ENCODE measurements at places on chromosomes 5 and 9.

GRCh38 chr5:74200560-74200959, 440.0 kb downstream of the ENC1 start:
- no peak for DNase-seq

- no peak for DNase-seq
Measured at GRCh38 chr5:118863345-118863744, 125.0 kb downstream of the DTWD2 start.

- DNase-seq = no peak
Measured at GRCh38 chr5:164181604-164182003, 676.2 kb downstream of the MAT2B start.

DNA sequence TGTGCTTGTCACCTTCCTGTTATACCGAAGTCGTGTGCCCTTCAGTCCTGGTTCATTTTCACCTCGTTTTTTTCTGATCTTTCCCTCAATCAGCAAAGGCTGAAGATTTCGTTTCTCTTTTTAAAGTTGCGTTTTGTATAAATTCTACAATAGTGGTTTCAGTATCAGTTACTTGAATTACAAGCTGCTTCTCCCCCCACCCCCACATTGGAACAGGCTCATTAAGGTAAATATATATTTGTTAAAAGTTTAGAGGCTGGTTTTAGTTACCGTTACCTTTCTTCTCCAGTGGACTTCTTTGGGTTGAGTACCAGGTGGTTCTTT, 881 bp downstream of the SUB1 start:
- DNase-seq = no peak
